Stimulated activated CD4-positive, alpha-beta T cell treated with anti-CD3 and anti-CD28 coated beads, Interleukin-4, amount 100 ng/mL, for 48 hours (primary cell): ENCODE measurements at places on chromosomes 7 and 10.

- DNase-seq = no peak
Observed at GRCh38 chr7:50069613-50070012, 23.4 kb downstream of the ZPBP start.

- no peak for DNase-seq
Observed at GRCh38 chr7:50370884-50371283, 66.4 kb downstream of the IKZF1 start.

DNA sequence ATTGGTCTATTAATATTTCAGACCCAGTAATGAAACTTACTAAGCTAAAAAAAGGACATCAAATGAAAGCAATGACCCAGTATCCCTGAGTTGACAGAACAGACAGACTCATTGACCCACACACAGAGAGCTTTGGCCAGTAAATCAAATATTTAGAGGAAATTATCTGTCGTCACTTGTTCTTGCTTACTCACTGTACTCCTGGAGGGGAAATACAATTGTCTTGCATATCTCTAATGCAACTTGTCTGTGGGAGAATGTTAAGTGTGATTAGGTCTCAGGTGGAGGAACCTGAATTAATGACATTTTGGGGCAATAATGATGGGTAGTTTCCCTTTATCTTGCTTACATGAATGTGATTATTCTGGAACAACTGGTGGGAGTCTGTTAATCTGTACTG is 80.4 kb downstream of the CUBN start:
- DNase-seq = no peak

DNA sequence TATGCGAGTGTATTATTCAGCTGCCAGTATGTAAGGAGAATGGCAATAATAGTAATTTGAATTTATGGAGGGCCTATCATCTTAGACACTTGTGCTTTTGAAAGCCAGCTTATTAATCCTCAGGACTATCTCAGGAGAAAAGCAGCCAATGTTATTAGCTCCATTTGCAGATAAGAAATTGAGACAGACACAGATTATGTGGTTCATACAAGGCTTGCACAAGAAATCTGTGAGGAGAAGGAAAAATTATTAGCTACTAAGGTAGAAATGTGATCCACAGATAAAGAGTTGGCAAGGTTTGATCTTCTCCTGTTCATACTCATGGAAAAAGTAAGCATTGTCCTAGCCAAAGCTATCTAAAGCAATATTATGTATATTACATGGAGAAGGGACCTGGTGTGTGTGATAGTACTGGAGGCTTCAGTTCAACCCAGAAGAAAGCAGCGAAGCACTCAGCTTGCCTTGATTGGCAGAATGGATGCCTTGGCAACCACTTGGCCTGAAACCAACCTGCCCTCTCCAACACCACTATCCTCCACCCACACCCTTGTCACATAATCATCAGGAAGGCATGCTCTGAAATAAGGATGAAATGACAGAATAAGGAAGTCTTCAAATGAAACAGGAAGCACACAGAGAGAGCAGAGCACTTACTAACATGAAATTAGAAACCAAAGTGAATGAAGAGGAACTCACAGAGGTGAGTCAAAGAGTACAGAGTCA is 18.0 kb downstream of the MACC1 start:
- no peak for DNase-seq

GRCh38 chr7:12683678-12684585 is 3.5 kb upstream of the ARL4A start:
- DNase-seq = no peak

GRCh38 chr7:78099715-78100394 is 301.3 kb downstream of the PHTF2 start:
- no peak for DNase-seq

DNA sequence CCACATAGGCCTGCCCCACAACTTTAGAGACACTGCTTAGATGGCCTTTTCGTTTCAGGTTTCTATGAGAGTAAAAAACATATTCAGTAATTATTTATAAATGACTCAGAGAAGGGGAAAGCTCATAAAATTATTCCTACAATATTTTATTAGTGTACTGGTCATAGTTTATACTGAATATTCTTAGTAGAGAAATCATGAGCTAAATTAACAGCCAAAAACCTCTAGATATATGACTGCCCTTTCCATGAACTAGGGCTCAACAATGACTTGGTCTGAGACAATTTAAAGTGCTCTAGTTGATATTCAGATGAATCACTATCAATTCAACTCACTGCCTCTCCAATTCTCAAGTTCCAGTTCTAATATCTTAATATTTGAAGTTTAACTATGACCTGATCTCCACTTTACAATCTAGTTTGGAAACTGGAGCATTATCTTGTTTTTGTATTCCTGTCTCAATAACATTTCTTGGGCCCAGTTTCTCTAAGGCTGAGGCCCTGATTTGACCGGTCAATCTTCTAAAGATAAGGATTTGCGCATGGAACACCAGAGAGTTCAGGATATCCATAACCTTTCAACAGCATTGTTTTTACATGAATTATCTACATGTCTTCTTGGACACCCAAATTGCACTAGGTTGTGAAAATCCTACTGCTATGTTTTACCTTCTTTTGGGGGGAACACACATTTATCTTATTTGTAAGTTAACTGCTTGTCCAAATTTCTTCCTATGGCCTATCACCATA is 141.6 kb downstream of the DGKB start:
- no peak for DNase-seq

DNA sequence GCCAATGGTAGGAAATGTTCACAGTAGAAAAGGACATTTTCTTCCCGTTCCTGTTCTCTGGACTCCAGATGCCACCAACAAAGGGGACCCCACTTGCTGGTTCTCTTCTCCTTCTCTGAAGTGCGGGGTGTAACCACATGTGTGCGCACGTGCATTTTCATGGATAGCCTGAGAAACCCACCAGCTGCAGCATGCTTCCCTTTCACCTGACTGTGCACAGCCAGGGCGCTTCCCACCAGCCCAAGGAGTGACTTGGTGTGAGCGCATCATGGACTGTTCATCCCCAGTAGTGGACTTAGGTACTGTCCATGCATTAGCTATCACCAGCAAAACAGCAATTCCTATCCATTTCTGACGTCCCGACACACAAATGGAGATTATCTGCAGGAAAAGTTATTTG is 29.6 kb upstream of the DPYSL4 start:
- DNase-seq = no peak

- no peak for DNase-seq
Observed at GRCh38 chr10:71746344-71747037, 26.8 kb downstream of the VSIR start.

DNA sequence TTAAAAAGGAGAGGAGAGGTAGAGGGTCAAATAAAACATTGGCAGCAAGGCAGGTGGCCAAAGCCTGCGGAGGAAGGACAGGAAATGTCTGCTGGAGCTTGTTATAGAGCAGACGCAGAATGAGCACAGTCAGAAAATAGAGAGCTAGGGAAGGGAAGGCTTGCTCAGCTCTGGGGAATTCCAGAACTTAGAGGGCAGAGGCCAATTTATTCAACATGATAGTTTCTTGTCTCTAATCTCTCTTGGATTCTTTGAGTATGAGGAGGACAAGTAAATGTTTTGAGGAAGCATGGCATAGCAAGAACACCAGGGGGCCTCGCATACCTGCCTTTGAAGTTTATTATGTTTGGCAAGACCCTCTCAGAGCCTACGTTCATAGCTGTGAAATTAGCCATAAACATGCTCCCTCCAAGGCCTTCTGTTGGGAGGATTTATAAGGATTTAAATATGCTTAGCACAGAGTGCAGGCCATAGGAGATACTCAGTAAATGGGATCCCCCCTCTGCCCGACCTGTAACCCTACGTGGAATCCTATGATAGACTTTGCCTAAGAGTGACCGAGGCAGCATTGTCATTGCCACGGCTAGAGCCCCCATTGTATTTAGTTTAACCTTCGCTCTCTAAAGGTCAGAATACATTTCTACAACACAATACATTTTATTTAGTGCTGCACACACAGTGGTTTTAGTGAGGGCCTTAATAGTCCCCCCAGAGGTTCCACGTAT is 293.9 kb downstream of the CCDC3 start:
- DNase-seq = no peak

DNA sequence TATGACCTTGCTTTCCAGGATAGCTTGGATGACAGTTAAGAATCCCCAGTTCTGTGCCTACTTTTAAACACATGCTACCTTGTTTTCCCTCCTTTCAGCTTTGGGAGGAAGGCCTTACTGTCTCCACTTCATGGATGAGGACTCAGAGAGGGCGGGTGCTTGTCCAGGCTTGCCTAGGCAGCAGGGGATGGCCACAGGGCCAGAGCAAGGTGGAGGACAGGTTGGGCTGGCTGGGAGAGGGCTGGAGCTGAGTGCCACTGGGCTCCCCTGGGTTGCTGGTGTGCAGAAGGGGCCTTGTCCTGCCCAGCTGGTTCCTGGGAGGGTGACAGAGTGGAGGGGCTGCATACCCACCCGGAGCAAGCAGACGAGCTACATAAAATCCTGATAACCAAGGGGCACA is 117.8 kb downstream of the GRK5 start:
- DNase-seq = no peak

GRCh38 chr10:132532179-132532578 is 5.4 kb upstream of the INPP5A start:
- no peak for DNase-seq

GRCh38 chr10:129693382-129693781 is 226.3 kb downstream of the MGMT start:
- DNase-seq = no peak

GRCh38 chr10:84588971-84589370 is 260.6 kb downstream of the CCSER2 start:
- DNase-seq = no peak

- no peak for DNase-seq
Observed at GRCh38 chr10:72875250-72876055, 18.1 kb upstream of the OIT3 start.

DNA sequence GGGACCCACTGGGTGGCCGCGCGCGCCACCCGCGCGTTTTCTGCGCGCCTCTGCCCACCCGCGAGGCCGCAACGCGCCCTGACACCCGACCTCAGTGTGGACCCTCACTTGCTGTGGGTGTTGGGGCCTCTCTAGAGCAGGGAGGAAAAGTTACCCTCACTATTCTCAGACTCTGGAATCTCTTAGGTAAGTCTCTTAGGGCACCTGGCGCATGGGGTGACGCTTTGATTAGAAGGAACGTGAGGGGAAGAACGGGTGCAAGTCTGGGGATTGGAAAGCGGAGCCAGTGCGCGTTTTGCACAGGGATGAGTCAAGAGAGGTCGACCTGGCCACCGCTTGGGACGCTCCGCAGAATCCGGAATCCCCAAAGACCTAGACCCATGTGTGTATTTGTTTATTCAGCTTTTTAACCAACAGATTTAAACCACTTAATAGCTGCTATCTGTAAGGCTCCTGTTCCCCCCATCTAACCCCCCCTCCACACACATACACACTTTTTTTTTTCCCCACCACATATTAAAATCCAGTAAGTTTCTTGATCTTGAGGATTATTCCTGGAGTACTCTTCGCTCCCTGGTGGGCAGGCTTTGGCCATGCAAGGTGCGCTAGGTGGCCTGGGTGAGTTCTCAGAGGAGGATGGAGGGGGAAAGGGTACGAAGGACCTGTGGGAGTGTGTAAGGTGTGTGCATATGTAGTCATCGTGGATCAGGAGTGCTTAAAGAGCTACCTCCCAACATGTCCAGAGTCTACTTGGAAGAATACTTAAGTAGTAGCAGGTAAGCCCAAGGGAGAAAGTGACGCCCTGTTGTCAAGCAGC is 169.1 kb upstream of the PPP1R3A start:
- DNase-seq = no peak

DNA sequence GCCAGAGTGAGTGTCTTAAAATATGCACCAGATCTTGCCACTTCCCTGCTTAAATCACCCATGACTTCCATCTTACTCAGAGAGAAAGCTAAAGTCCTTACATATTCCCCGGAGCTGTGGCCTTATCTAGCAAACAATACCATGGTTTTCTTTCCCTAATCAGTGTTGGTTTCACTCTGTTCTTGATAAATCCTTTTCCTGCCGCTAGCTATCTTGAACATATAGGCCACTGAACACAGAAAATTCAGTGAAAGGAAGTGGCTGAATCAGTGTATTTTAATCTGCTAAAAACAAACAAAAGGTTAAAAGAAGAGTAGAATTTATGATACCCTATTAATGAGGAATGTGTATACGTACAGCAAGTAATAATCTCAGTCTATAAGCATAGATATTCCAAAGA is 42.0 kb upstream of the JAZF1 start:
- DNase-seq = no peak

DNA sequence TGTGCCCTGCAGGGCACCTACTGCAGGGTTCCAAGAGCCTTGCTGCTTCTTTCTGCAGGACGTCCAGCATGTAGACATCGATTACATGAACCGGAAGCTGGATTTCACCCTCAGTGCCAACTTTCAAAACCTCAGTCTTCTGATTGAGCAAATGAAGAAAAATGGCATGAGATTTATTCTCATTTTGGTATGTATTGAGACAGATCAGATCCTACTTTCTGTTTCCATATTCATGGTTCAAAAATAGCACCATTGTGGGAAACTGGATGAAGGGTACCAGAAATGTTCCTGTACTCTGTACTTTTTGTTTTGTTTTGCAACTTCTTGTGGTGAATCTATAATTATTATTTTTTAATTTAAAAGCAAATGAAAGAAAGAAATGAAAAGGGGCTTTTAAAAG is 64.1 kb downstream of the MGAM2 start:
- no peak for DNase-seq

DNA sequence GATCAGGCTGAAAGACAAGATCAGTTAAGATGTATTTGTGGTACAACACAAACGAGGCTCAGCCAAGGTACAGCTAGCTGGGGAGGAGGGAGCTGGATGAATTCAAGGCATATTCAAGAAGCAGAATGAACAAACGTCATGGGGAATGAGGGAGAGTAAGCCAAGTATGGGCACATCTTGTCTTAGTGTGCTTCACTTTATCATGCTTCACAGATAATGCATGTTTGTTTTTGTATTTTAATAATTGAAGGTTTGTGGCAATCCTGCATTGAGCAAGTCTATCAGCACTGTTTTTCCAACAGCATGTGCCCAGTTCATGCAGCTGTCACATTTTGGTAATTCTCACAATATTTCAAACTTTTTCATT is 135.4 kb downstream of the HIBADH start:
- no peak for DNase-seq

DNA sequence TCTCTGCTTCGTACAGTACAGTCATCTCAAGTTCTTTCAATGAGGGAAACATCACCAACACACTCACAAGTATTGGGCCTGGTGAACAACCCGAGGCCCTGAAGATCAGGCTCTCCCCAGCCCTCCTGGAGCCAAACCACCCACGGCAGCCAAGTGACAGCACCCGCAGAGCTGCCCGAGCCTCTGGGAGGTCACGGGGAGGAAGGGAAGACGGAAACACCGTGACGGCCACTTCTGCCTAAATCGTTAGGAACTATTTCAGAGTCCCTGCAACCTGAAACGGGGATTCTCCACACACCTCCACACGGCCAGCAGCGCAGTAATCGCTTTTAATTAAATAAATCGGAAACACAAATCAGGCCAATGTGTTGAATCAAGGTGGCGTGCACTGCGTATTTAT is 222.6 kb downstream of the MAD1L1 start:
- DNase-seq = no peak
